Activated CD4-positive, alpha-beta T cell treated with anti-CD3 and anti-CD28 coated beads for 24 hours (primary cell): ENCODE measurements at places on chromosomes 12 and 14.
A peak's percentile ranks its signal among the peaks of the same experiment; 100 is the strongest.

GRCh38 chr14:24195186-24196070 is at the start of gene TM9SF1:
Gene TM9SF1 (minus strand): TSS chr14:24195441. CDS start chr14:24195019, 422 bp downstream.
- DNase-seq = peak; percentile 73

GRCh38 chr12:100986595-100987547 is 192.3 kb downstream of the ANO4 start:
- DNase-seq = no peak

- no peak for DNase-seq
Measured at GRCh38 chr12:3833670-3834310, 39.4 kb downstream of the PARP11 start.

DNA sequence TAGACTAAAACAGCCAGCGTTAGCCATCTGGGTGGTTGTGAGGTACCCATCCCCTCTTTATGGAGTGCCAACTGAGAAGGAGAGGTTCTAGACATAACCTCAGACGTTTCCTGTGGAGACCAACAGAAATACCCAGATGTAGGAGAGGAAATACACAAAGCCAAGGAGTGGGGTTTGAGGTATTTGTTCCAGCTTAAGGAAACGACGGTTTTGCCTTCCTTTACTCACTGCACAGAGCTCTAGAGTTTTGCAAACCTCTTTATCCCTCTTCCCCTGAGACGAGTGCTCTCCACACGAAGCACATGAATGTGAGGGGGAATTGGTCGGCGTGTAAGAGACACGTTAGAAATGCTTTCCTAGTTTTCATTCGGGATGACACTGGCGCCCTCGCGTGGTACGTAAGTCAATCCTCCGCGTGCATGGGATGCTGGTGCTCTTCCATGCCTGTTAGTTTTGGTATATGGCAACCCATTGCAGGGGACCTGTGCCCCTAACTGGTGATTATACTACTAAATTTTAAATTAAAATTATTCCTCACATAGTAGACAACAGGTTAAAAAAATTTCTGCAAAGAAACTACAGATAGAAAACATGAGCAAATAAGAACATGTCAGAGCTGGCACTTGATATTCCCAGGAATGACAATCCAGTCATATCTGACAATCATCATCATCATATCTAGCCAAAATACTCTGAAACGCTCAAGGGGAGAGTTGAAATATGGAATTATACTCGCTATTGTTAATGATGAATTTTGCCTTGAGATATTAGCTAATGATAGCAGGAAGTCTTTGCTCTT is 121.7 kb downstream of the PPM1H start:
- peak; percentile 22 for DNase-seq

GRCh38 chr12:71871116-71871515 is 31.6 kb downstream of the TBC1D15 start:
- no peak for DNase-seq

DNA sequence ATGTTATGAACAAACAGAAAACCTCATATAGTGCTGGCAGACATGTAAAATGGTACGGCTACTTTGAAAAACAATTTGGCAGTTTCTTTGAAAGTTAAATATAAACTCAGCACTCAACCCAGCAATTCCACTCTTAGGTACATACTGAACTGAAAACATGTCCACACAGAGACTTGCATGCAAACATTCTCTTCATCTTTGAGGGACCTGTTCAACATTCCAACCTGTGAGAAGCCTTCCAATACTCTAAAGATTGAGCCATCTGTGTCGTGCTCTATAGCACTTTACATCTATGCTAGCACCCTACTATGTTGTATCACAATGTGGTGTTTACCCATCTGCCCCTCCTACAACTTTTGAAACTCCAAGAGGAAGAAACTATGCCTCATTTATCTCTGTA is 79.3 kb downstream of the DNAI7 start:
- no peak for DNase-seq

DNA sequence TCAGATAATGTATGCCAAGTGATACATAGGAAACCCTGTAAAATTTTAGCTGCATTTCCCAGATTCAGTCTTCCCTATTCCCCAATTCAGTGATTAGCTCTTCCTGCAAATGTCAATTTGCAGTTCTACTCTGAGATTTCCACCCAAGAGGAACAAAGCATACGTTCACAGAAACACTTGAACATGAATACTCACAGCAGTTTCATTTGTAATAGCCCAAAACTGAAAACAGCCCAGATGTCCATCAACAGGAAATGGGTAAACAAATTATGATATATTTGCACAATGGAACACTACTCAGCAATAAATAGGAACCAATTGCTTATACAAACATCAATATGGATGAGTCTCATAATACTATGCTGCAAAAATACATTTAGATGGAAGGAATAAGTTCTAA is 194.2 kb downstream of the GXYLT1 start:
- DNase-seq = no peak

DNA sequence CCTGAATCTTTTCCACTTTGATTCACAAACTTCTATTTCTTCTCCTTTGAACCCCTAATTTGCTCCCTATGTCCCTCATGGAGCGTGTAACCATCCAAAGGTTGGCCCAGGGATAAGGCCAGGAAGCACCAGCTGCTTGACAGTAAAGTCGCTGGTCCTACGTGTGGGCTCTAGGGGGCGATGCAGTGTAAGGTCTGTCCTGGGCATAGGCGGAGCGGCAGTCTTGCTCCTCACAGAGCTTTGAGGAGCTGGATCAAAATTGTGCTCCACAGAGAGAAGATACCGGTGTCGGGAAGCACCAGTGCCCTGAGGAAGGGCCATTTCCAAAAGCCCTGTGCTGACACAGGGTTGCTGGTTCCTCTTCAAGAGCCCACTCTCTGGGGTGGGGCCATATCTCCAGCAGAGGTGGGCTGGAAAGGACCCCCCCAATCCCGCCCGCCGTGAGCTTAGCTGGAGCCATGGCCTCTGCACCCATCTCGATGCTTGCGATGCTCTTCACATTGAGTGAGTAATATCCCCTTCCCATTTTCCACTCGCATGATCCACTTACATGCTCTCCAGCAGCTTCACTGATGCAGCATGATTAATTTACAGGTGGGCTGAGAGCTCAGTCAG is 49.9 kb upstream of the OR4E1 start:
- DNase-seq = no peak

DNA sequence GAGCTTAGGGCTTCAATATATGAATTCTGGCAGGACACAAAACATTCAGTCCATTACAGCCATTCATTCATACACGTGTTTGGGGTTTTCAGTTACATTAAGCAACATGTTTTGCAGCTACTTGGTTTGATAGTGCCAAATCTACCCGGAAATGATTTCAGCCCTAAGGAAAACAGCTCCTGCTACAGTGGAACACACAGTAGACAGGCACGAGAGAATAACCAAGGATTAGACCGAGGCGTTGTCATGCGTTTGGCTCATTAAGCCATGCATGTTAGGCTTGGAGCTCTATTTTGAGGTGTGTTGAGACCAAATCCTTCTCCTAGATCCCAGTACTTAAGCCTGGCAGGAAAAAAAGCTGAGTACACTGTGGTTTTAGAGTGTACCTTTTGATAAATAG is 177.4 kb downstream of the PRKCH start:
- DNase-seq = no peak

DNA sequence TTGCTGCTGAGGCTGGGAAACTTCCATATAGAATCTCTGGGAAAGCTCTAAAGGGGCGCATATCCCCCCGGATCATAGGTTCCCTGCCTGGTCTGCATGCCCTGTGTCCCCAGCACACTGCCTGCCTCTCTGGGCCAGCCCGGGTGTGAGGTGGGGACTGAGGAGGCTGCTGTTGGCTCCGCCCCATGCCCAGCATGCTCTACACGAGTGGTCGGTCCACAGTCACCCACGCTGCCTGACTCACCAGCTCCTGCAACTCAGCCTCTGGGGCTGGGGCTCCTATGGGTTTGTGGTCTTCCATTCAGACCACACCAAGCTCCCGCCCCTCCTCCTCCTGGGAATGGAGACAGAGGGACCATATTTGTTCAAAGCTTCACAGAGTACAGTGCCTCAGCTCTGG is 88.5 kb upstream of the ANO2 start:
- DNase-seq = no peak

DNA sequence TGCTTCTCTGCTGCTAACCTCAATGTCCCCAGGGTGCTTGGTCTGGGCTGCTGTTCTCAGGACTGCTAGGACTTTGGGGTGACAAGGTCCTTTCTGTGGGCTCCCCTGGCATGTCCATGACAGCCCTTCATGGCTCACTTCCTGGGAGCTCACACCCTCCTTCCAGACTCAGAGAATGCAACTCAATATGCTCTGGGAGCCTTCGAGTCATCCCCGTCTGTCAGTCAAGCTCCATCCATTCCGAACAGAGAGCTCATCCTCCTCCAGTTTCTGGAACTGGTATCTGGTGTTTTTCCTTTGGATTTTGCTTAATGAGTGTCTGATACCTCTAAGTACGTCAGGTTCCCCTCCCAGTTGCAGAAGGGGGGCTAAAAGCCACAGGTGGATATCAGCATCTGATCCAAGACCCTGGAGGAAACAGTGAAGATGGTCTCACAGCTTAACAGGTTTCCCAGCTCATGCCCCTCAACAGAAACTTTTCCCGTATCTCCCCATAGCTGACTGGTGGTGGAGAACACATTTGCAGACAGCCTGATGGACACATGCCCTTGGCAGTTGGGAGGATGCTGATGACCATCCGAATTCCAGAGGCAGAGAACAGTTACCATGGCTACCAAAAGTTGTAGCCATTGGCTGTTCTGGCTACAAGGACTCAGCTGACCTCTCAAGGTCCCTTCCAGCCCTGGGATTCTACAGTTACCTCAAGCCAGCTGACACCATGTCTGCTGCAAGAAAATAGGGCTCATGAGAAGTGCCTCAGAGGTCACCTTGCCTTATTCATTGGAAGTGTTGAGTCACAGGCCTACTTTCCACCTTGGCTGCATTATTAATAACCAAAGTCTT is 9.5 kb upstream of the RAB35 start:
- no peak for DNase-seq

DNA sequence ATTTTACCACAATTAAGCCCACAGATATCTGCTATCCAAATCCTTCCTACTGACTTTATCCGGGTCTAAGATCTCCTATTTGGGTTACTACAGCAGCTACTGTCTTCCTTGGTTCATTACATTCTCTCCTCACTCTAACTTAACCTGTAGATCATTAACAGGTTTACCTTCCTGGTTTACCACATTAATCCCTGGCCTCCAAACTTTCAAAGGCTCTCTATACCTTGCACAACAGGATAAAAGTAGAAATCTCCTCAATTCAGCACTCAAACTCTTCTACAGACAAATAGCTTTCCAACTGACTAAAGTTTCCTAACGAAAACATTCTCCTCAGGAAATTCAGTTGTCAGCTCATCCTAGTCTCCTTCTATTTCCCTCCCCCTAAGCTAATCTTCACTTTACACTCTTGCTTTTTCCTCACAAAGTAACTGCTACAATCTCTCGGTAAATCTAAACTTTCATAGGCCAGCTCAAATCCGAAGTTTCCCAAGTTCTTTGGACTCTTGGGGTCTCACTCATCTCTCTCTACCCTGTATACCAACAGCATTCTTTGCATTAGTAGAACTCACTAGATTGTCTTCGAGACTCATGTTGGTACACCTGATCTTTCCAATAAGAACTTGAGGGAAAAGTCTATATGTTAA is 2.7 kb downstream of the BTBD7 start:
- DNase-seq = no peak

- no peak for DNase-seq
Measured at GRCh38 chr14:29085546-29085945, 319.0 kb downstream of the FOXG1 start.

- no peak for DNase-seq
Measured at GRCh38 chr12:125996443-125996842, 931.2 kb downstream of the AACS start.

DNA sequence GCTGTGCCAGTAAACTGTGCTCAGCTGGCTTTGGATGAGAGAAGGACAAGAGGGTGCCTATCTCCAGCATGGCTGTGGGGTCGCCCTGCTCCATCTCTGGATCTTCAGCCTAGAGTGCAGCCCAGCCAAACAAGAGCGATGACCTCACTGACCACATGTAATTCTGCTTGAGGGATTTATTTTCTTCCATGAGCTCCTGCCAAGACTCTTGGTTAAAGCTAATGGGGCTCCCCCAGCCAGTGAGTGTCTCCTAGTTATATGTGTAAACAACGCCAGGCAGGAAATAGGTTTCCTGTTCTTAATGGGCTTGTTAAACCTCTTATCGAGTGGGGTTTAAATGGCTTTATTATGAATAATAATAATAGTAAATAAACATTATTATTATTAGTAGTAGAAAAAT is 397.2 kb downstream of the NRXN3 start:
- DNase-seq = no peak
